ENCODE measurements at places on chromosomes 16 and 17.

- no peak for DNase-seq
These were observed 324.7 kb downstream of the BCAS3 start for GRCh38 chr17:61002316-61002736.

DNA sequence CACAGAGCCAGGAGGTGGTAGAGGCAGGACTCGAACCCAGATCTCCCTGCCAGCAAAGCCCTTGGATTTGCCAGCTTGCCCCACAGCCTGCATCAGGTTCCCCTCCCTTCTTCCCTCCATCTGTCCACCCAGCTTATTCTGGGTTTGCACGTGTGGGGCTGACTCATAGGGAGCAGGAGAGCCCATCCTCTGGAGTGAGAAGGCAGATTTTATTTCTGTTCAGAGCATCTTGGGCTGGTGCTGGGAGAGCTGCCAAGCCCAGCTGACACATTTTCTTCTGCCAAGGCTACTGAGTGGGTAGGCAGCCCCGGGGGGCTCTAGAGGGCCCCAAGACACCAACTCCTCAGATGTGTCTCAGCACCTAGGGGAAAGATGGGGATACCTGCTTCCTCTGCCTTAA lies 106.3 kb upstream of the CRHR1 start:
- DNase-seq: no peak

GRCh38 chr17:82816358-82816757 lies 23.5 kb downstream of the ZNF750 start:
- no peak for DNase-seq

DNA sequence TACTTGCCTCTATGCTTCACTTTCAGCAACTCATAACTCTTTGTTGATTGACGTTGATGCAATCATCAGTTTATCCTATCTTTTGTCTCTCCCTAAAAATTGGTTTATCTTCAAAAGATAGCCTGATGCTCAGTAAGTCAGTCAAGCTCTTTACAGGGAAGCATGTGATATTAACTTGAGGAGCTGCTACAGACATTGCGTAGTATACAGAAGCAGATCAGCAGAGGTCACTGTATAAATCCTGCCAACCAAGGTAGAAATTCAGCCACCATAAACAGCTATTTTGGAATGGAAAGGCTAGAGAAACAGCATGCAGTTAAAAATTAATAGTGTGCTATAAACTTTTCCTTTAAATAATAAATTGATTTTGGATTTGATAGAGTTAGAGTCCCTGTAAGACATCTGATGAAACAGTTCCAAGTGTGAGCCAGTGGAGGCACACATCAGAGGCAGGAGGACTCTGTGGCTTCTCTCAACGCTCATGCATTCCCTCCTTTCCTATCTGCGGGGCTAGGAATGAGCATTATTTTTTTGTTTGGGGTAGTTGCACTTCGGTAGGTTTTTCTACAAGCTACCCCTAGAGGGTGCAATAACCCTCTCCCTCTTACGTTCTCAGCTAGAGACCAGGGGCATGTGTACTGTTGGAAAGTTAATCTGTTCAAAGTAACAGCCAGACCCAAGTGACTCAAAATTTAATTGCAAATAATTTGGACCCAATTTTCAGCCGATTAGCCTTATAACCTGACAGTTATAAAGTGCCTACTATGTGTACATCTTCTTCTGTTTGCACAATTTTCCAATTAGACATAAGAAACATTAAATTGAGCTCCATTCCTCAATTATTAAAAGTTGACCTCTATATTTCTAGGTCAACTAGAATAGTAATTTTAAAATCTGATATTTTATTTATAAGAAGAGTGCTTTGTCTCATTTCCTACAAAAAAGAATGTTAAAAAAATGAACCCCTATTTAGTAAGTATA lies 647.7 kb upstream of the SOX9 start:
- no peak for DNase-seq

All from ureter (tissue), 1 donor.